Hematopoietic multipotent progenitor cell (in vitro differentiated cells): ENCODE measurements at places on chromosomes 13 and 19.

DNA sequence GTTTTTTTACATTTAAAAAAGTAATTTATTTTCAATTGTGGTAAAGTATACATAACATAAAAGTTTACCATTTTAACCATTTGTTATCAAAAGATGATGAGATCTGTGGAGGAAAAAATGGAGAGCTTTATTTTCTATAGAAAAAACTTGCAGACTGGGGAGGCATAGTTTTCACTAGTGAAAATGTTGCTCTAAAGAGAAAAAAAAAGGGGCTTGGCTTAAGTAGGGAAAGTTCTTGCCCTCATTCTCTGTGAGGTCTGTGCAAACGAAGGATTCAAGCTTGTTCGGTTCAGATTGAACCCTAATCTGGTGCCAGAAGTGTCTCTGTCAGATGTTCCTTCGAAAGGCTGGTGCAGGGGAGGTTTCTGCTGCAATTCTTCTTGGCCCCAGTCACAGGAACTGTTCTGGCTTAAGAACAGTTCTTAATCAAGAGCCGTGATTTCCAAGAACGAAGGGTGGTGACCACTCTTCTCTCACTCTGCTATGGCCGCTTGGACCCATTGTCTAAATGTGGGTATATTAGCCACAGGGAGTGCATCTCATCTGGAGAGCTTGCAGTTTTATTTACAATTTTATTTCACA, 42.1 kb downstream of the PCCA start:
- no peak for DNase-seq

DNA sequence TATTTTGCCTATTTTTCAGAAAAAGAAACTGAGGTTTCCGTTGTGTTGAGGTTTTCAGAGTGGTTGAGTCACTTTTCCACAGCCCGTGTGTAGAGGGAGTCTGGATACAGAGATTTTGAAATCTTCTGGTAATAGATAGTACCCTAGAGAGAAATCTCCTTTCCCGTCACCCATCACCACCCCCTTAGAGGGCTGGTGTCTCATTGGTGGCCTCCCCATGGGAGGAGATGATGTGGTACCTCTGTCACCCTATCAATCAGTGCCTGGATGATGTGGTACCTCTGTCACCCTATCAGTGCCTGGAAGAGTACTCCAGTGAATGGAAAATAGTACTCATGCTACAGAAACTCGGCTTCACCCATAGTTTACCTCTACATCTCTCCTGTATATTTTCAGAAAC, 42.2 kb upstream of the SERP2 start:
- no peak for DNase-seq

- DNase-seq: no peak
These were observed 79.0 kb upstream of the ZNF536 start for GRCh38 chr19:30293051-30293785.

- no peak for DNase-seq
These were observed 3.7 kb downstream of the HRC start for GRCh38 chr19:49151267-49152118.

DNA sequence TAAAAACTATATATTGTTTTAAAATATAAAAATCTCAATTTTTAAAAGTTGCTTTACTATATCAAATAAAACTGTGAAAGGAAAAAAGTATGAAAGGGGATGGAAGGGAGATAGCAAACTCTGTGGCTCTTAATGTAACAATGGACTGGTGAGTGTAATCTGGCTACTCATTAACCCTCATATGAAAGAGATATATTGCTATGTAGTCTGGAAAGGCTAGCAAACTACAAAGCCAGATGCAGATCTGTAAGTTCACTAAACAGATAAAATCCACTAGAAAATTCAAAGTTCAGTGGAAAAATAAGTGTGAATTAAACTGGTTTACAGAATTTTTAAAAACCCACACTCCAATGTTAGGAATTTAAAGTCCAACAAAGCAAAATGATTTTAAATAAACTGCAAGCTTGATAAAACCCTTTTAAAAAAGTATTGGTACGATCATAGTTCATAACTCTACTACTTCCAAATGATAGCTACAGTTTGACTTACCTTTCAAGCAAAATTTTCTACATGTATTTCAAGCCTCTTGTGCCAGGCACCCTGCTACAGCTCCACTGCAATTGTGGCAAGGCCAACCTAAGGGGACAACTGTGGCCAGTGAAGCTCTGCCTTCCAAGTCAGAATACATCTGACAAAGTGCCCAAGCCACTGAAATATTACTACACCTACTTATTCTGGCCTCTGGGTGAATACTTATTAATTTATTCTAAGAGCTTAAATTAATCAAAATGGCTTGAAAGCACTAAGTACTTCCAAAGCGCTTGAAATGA, 647 bp upstream of the ELF1 start:
- no peak for DNase-seq

- DNase-seq: no peak
These were observed 764 bp downstream of the CLEC11A start for GRCh38 chr19:50723735-50724521.

- DNase-seq: no peak
These were observed 518 bp downstream of the KLF2 start for GRCh38 chr19:16325161-16325527.

DNA sequence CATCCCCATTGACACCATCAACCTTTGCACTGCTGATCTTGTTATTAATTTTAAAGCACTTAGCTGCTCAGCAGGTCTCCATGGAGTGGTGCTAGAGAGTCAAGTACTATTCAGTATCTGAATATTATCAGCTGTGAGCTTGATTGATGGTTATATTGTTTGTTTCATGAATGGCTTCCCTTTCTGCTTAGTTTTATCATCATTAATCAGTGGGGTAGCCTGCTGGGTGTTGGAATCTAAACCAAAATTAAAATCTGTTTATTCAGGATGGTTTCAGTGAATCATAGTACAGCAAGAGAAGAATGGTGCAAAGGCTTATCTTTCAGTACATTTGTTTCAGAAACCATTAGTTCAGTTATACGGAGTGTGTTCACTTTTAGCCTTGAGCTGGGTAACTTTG, 42.5 kb upstream of the SCEL start:
- peak; percentile 50 for DNase-seq

- DNase-seq: no peak
These were observed 593 bp downstream of the ATG4D start for GRCh38 chr19:10544242-10544752.

GRCh38 chr13:48255954-48256353, 22.9 kb downstream of the ITM2B start:
- no peak for DNase-seq

GRCh38 chr19:33263325-33264023, 37.8 kb upstream of the SLC7A10 start:
- peak; percentile 37 for DNase-seq

DNA sequence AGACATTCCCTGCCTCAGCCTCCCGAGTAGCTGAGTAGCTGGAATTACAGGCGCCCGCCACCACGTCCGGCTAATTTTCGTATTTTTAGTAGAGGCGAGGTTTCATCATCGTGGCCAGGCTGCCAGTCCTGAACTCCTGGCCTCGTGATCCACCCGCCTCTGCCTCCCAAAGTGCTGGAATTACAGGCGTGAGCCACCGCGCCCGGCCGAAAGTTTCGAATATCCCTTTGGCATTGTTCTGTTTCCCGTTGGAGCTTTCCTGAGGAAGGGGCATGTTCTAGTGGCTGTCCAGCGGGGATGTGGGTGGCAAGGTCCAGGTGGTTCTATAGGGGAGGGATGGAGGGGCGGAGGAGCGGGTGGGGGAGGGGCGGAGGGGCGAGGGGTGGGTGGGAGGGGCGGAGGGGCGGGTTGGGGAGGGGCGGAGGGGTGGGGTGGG, 2.1 kb upstream of the BSG start:
- no peak for DNase-seq

- no peak for DNase-seq
These were observed 5.0 kb downstream of the XRCC1 start for GRCh38 chr19:43570174-43570791.

- no peak for DNase-seq
These were observed 528.7 kb downstream of the RFC3 start for GRCh38 chr13:34346626-34347025.

DNA sequence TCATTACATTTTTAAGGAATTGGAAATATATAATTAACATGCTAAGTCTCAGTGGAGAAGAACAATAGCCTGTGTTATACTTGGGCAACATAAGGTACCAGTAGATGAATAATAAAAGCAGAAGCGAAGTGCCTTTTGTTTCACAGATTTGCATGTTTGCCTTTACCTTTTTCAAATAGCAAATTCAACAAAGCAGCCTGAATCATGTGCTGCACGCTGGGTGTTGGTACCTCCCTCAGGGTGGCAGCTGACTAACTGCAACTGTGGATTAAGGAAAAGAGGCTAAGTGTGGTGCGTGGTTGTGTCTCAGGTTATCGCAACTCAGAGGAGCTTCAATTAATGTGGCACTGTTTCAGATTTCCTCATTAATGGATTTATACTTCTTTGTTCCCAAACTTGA, 189.0 kb downstream of the LMO7 start:
- DNase-seq: no peak

- DNase-seq: no peak
These were observed 108.1 kb downstream of the PCDH17 start for GRCh38 chr13:57739543-57740190.

DNA sequence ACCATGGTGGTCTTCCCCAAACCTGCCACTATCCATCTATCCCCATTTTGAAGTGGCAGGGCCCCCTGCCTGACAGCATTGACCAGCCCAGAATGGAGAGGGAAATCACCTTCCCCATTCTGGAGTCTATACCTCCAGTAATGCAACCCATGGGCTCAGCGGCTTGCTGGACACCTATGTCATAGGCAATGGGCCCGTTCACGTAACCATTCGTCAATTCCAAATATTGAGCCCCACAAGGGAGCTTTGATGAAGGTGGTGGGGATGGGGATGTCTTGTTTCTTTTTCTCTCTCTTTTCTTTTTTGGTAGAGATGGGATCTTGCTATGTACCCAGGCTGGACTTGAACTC, 63.1 kb downstream of the AP1M1 start:
- DNase-seq: no peak

- DNase-seq: peak; percentile 12
These were observed 167.1 kb downstream of the LMO7 start for GRCh38 chr13:75803164-75803611.

DNA sequence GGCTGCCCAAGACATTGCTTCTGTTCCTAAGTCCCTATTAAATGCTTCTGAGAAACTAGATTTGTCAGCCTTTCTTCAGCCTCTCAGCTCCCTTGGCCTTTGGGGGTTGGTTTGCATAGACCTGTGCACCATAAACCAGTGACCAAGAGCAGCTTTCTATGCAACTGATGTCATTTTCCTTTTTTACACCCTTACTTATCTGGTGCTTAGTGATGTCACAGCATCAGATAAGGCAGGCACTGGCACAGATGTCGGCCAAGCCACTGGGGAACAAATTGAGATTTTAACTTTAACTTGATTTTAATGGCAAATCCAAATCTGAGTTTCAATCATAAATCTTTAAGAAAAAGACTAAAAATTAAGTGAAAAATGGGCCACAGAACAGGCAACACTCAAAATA, 59.8 kb downstream of the RUBCNL start:
- DNase-seq: no peak

- DNase-seq: peak; percentile 38
These were observed 12.8 kb upstream of the ZNF682 start for GRCh38 chr19:20051841-20052768.

GRCh38 chr19:7853770-7854128, 20.4 kb downstream of the PRR36 start:
- DNase-seq: no peak

DNA sequence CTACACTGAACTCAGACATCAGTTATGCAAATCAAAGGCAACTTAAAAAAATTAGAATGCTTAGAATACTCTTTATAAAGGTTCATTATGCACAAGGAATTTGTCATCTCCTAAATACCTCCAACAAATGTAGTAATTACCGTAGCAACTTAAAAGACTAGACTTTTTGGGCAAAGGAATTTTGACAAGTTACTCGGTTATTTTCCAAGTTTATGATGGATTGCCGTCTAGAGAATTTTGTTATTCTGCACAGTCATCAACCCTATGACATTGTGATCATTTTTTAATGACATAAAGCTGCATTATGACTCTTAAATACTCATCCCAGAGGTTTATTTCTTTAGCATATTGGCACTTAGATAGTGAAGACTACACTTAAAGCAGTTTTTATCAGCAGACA, 71.9 kb downstream of the TRPC4 start:
- DNase-seq: no peak

GRCh38 chr19:29812881-29813275, 1.1 kb downstream of the CCNE1 start:
- no peak for DNase-seq

- DNase-seq: no peak
These were observed 14.2 kb downstream of the ZNF331 start for GRCh38 chr19:53552001-53552721.

- no peak for DNase-seq
These were observed 35.4 kb downstream of the ZNF787 start for GRCh38 chr19:56085571-56086275.

DNA sequence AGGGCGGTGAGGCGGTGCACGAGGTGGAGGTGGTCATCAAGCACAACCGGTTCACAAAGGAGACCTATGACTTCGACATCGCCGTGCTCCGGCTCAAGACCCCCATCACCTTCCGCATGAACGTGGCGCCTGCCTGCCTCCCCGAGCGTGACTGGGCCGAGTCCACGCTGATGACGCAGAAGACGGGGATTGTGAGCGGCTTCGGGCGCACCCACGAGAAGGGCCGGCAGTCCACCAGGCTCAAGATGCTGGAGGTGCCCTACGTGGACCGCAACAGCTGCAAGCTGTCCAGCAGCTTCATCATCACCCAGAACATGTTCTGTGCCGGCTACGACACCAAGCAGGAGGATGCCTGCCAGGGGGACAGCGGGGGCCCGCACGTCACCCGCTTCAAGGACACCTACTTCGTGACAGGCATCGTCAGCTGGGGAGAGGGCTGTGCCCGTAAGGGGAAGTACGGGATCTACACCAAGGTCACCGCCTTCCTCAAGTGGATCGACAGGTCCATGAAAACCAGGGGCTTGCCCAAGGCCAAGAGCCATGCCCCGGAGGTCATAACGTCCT, 9.4 kb upstream of the PROZ start:
- no peak for DNase-seq

- DNase-seq: no peak
These were observed 20.5 kb upstream of the SLC7A10 start for GRCh38 chr19:33245948-33246708.

- DNase-seq: no peak
These were observed 82.3 kb downstream of the CDADC1 start for GRCh38 chr13:49329831-49330545.

GRCh38 chr13:98201984-98202383, 24.9 kb upstream of the RNF113B start:
- DNase-seq: no peak

DNA sequence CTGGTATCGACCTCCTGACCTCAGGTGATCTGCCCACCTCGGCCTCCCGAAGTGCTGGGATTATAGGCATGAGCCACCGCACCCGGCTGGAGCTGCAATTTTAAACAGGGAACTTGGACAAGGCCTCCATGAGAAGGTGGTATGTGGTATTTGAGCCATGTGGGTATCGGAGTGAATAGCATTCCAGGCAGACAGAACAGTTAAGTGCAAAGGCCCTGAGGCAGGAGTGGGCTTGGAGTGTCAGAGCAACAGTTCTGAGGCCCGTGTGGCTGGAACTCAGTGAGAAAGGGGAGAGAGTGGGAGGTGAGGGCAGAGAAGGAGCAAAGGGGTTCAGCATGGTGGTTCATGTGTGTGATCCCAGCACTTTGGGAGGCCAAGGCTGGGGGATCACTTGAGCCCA, 2.9 kb downstream of the RCN3 start:
- DNase-seq: no peak

- no peak for DNase-seq
These were observed 16.9 kb downstream of the KCTD15 start for GRCh38 chr19:33813391-33814101.

- DNase-seq: no peak
These were observed 709 bp downstream of the DPP9 start for GRCh38 chr19:4722671-4723594.

- DNase-seq: no peak
These were observed 75.2 kb upstream of the MRI1 start for GRCh38 chr19:13689085-13689484.
